ENCODE measurements at places on chromosomes 12 and 14.
A peak's percentile ranks its signal among the peaks of the same experiment; 100 is the strongest.

GRCh38 chr14:72332871-72333270 is 400.6 kb downstream of the RGS6 start:
- DNase-seq: no peak
- no peaks in the 10 kb centered on the region for H3K4me1 ChIP-seq
- H3K27ac ChIP-seq: no peak overlapping the region
- H3K27me3 ChIP-seq: no peaks in the 10 kb centered on the region
- no peaks in the 10 kb centered on the region for H3K36me3 ChIP-seq

GRCh38 chr14:50520947-50521815 is 11.2 kb downstream of the MAP4K5 start:
- peaks cover 56% of the 10 kb centered on the region for H3K4me1 ChIP-seq
- peak overlapping the region; percentile 55 for H3K4me3 ChIP-seq
- DNase-seq: peak; percentile 84
- H3K27ac ChIP-seq: peak overlapping the region; percentile 94
- no peaks in the 10 kb centered on the region for H3K27me3 ChIP-seq

DNA sequence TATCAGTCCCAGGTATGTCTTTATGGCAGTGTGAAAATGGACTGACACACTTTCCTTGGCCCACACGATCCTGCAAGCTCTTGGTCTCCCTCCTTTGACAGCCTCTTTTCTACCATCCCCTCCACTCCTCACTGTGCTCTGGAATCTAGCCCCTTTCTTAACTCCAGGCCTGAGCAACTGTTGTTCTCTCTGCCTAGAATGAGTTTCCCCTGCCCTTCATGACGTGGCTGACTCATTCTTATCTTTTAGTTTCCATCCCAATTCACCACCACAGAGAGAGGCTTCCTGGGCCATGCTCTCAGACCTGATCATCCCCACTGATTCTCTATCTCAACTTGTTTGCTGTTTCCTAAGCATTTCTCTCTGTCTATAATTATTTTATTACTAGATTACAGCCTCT is 157.4 kb upstream of the HMGA2 start:
- peaks cover 48% of the 10 kb centered on the region for H3K27me3 ChIP-seq
- H3K4me3 ChIP-seq: peak overlapping the region; percentile 9
- DNase-seq: peak; percentile 49
- H3K27ac ChIP-seq: peak overlapping the region; percentile 73

GRCh38 chr12:126545411-126545810 is 1480.2 kb downstream of the AACS start:
- peaks cover 2% of the 10 kb centered on the region for H3K27me3 ChIP-seq
- no peaks in the 10 kb centered on the region for H3K36me3 ChIP-seq
- no peak overlapping the region for H3K4me3 ChIP-seq
- no peak overlapping the region for H3K27ac ChIP-seq
- H3K4me1 ChIP-seq: peaks cover 2% of the 10 kb centered on the region

DNA sequence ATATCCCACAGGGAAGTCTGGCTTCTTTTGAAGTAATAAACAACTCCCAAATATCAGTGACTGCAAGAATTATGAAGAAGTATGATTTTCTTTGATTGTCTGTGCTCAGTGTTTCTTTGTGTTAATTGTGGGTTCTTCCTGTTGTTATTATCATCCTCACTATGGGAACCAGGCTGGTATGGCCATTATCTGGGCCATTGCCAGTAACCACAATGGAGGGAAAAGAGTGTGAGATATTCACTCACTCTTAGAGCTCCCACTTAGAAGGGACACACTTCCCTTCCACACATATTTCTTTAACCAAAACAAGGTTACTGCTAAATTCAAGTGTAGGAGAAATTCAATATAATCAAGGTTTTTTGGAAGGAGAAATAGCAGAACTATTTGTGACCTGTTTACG is 503.7 kb downstream of the SLC6A15 start:
- H3K4me1 ChIP-seq: no peaks in the 10 kb centered on the region
- H3K27me3 ChIP-seq: no peaks in the 10 kb centered on the region
- DNase-seq: no peak
- no peaks in the 10 kb centered on the region for H3K36me3 ChIP-seq
- no peak overlapping the region for H3K27ac ChIP-seq
- H3K4me3 ChIP-seq: no peak overlapping the region
